ENCODE measurements at places on chromosomes 2 and 18.

- DNase-seq, result no peak
Measured at GRCh38 chr2:951224-952006, 766 bp downstream of the SNTG2 start.

DNA sequence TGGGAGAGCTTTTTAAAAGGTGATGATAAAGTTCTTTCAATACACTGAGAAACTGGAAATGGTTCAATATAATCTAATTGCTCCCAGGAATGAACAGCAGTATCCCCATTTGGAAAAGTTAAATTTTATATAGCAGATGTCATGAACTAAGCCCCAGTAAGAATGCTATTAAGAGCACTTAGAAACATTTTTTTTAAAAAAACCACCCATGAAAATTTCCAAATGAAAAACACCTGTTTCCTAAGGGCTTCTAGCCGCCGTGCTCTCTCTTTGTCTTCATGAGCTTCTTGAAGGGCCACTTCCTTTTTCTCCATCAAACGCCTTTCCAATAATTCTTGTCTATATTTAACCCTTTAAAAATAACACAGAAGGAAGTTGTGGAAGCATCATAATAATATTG, 77.0 kb downstream of the UPP2 start:
- DNase-seq, result no peak

- DNase-seq, result no peak
Measured at GRCh38 chr2:120613742-120614571, 121.7 kb upstream of the GLI2 start.

GRCh38 chr2:201996006-201996405, 37.6 kb upstream of the FZD7 start:
- DNase-seq, result no peak

- no peak for DNase-seq
Measured at GRCh38 chr2:68103030-68103708, 40.4 kb upstream of the C1D start.

DNA sequence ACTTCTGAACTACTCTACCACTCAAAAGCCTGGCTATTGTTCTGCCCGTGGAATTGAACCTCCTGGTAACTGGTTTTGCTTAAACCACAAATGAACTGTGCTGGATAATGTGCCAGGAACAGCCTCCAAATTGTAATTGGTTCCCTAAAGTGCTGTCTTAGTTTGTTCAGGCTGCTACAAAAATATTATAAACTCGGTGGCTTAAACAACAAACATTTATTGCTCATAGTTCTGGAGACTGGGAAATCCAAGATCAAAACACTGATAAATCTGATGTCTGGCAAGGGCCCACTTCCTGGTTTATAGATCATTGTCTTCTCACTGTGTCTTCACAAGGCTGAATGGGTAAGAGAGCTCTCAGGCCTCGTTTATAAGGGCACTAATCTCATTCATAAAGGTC, 149.2 kb upstream of the NCKAP5 start:
- DNase-seq, result no peak

DNA sequence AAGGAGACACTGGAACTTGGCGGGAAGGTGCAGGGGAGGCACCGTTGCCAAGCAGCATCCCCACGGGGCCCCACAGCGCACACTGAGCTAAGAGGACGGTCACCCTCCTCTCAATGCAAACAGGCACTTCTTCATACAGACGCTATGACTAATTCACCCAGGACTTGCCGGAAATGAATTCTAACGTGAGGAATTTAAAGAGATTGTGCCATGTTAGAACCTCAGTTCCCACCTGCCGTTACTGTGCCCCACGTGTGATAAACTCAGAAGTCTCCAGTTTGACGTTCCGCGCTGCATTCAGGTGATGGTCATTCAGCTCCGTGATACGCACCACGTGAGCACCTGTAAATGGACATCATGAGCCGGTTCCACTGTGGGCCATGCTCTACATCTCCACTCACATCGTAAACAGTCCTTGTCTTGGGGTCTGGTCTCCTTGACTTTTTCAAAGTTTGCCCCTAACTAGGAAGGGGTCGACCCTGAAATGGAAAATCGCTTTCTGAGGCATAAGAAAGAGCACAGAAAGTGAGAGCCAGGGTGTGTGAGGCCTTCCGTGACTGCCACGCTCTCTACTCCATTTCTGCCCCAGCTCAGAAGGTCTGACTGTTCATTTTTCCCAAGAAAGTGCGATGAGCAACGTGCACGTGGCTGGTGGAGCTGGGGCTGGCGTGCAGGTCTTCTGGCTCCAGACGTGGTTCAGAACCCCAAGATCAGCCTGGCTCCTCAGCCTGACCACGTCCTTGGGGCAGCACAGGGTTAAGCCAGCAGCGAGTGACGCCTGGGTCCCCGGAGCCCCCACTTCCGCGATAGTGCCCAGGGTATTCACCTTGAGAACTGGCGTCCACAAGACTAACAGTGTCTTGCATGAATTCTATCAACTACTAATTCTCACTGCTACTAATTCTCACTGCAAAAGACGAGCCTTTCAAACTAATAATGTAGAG, 35.1 kb downstream of the TMEM18 start:
- no peak for DNase-seq

GRCh38 chr2:75539955-75540716, 20.6 kb downstream of the EVA1A start:
- no peak for DNase-seq

DNA sequence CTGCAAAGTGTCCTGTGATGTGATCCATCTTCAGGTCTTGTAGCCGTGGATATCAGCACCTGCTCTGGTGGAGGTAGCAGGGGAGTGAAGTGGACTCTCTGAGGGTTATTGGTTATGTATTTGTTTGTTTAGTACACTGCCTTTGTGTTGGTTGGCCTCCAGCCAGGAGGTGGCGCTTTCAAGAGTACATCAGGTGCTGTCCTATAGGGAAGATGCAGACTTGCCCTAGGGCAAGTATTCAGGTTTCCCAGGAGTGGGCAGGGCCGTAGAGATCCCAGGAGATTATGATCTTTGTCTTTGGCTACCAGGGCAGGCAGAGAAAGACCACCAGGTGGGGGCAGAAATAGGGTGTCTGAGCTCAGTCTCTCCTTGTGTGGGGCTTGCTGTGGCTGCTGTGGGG, 411.8 kb downstream of the SOX11 start:
- DNase-seq, result peak; percentile 74

GRCh38 chr2:60492548-60492947, 60.9 kb downstream of the BCL11A start:
- no peak for DNase-seq

- peak; percentile 31 for DNase-seq
Measured at GRCh38 chr18:77321823-77322805, 72.5 kb downstream of the GALR1 start.

- DNase-seq, result no peak
Measured at GRCh38 chr2:46666044-46666679, 186.8 kb downstream of the TMEM247 start.

DNA sequence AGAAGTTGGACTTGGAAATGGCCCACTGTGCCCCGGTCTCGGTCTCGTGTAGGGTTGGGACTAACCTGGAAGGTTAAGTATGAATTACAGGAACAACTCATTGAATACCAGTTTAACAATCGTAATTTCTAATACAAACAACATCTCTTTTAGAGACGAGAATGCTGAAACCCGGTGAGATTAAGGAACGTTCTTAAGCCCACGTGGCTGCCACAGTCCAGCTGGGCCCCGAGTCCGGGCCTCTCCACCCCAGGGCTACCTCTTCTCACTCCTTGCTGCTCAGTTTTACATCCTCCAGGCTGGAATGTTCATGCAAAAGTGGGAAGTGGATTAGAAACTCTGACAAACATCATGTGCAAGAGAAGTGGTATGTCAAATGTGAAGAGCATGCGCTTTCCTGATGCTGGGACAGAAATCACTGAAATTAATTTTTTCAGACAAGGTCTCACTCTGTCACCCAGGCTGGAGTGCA, 29.4 kb downstream of the NGEF start:
- DNase-seq, result no peak

DNA sequence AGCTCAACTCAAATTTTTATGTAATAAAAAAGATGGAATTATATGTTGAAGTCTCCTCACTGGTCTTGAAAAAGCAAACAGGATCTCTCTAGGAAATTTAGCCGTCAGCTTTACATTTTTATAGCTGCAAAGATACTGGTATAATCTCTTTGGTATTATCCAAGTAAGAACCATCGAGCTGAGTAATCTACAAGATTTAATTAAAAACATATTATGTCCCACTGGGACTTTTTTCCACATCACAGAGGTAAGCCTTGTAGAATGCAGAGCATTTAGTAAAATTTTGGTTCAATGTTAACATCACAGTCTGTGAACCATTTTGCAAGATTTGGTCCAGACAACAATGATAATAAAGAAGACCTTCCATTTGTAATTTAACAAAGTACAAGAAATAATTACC, 162.6 kb upstream of the SLC39A10 start:
- no peak for DNase-seq

GRCh38 chr2:192539306-192539705, 344.6 kb upstream of the TMEFF2 start:
- no peak for DNase-seq

DNA sequence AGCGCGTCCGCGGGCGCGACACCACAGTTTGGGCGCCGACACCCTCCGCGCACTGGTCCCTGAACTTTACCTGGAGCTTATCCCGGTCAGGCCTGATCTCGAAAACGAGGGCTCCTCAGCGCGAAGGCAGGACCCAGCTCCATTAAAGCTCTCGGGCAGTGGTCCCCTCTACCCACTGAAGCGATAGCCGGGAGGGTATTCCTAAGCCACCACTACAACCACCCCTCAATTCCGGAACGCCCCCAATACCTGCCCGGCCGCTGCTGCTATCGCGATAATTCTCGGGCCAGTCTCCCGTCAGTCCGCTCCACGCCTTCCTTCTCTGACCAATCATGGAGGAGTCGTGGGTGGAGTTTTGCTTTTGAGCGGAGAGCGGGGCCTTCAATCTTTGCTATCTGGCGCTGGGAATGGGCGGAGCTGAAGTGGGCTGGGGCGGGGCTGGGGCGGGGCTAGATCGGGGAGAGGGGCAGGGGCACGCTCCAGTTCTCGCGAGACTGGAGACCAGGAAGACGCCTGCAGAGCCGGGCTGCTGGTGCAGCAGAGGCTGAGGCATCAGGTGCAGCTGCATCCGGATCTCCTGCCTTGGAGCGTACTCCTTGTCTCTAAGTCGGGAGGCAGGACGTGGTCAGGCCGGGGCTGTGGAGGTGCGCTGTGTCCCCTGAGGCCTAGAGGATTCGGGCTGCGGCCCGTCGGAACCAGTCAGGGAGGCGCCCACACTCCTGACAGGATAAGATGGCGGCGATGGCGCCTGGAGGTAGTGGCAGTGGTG, at the start of the genes PIGN and RELCH:
Gene PIGN, minus strand, starts transcription at position 283 of the 769 bp plus-strand sequence. CDS start 25,703 bp downstream, outside the sequence.
Gene RELCH, plus strand, starts transcription at position 482 of the 769 bp plus-strand sequence. Its CDS starts 251 bp downstream, at position 733.
- peak; percentile 100 for DNase-seq

- DNase-seq, result no peak
Measured at GRCh38 chr2:160199683-160200389, at the start of gene ITGB6. Gene ITGB6, minus strand, starts transcription at chr2:160200272. Its CDS starts 209 bp downstream, at chr2:160200063.

- DNase-seq, result no peak
Measured at GRCh38 chr2:218471982-218472381, 53.1 kb downstream of the VIL1 start.

DNA sequence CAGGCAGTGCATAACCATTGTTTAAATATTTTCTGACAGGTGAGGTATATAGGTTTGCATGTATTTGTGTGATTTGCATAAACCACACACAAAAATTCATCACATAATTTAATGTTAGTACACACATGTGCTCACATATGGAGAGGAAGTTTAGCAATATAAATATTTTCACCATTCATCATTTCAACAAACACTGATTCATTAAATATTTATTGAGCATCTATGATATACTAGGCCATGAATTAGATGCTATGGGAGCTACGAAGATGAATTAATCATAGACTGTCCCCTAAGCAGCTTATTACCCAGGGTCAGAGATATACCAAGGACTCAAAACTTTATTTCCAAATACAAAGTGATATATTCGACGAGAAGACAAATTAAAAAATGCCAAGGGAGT, 311.6 kb upstream of the PIK3C3 start:
- DNase-seq, result no peak

DNA sequence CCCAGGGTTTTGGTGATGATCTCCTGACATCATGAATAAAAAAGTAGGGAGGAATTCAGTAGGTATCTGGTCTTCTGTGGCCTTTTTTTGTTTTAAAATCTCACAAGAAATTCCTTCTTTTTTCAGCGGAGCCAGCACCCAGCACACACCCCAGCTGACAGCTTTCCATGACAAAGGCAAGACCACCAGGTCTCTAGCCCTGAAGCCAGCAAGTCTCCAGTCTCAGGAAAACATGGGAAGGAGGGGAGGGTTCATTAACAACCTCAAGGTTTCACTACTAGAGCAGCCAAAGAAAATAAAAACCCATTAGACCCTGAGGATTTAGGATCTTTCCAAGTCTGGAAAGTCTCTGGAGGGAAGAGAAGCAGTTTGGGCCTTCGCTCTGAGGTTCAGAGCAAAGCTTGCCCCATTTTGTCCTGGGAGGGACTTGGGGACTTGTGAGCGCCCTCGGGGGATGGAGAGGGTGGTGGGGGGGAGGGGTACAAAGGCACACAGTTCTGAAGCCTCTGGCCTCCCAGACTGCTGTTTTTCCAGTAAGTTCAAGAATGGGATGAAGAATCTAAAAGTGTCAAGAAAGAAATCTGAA, 9.0 kb downstream of the FOXI3 start:
- no peak for DNase-seq

- DNase-seq, result peak; percentile 19
Measured at GRCh38 chr2:216215658-216216390, 106.7 kb downstream of the XRCC5 start.

- DNase-seq, result no peak
Measured at GRCh38 chr2:85439025-85439472, 20.5 kb downstream of the SH2D6 start.

DNA sequence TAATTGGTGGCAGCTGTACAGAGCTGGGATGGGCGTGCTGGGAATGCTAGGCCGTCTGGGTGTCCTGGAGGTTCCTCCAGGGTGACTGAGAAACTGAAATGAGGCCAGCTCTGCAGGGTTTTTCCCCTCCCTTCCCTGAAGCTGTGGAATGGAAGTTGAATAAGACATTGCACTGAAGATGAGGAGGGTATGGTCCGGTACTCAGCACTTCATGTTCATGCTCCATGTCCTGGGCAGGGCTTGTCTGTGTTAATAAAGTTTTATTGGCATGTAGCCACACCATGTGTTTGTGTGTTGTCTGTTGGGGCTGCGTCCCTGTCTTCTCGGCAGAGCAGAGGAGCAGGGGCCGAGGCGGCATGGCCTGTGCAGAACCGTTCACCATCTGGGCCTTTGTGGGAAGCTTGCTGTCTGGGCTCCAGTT, 154.0 kb downstream of the LDLRAD4 start:
- no peak for DNase-seq

DNA sequence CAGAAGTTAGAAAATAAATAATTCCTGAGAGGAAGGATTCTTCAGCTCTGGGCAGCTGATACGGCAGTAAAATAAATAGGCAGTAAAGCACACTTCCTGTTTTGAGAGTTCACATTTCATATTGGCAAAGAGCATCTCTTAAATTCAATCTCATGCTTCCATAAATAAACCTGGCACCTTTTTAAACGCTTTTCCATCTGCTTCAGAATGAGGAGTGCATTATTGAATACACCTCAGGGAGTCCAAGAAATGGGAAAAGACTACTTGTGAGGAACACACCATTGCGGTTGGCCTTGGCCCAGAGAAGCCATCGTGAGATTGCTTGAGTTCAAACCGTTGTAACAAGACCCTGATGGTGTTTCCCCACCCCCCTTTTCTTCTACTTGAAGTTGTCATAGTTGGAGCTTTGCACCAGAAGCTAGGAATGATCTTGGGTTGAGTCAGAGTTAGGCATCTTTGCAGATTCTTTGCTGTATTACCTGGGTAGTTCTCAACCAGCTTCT, 123.9 kb downstream of the RDH14 start:
- no peak for DNase-seq

- DNase-seq, result no peak
Measured at GRCh38 chr2:183179156-183179555, 54.9 kb downstream of the NUP35 start.

- no peak for DNase-seq
Measured at GRCh38 chr2:95274291-95275150, at the start of gene PROM2. Gene PROM2, plus strand, starts transcription at chr2:95274449. Its CDS starts 137 bp downstream, at chr2:95274586.
